ENCODE measurements at places on chromosomes 13 and 19.

- no peak for DNase-seq
These were observed 127.6 kb upstream of the GPC6 start for GRCh38 chr13:93098972-93099371.

GRCh38 chr13:31887286-31887685 is 144.3 kb upstream of the FRY start:
- DNase-seq = no peak

DNA sequence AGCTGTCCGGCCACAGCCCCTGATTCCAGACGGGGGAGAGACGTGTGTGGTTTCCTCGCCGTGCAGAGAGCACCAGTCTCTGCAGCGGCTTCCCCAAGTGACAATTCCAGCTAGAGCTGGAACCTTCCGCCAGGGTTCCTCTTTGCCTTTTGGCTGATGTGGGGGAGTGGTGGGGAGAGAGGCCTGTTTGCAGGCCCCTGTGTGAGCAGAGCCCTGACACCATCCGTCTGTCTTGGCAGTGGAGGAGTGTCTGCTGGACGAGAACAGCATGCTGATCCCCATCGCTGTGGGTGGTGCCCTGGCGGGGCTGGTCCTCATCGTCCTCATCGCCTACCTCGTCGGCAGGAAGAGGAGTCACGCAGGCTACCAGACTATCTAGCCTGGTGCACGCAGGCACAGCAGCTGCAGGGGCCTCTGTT is 25.0 kb downstream of the LAMP1 start:
- no peak for DNase-seq

DNA sequence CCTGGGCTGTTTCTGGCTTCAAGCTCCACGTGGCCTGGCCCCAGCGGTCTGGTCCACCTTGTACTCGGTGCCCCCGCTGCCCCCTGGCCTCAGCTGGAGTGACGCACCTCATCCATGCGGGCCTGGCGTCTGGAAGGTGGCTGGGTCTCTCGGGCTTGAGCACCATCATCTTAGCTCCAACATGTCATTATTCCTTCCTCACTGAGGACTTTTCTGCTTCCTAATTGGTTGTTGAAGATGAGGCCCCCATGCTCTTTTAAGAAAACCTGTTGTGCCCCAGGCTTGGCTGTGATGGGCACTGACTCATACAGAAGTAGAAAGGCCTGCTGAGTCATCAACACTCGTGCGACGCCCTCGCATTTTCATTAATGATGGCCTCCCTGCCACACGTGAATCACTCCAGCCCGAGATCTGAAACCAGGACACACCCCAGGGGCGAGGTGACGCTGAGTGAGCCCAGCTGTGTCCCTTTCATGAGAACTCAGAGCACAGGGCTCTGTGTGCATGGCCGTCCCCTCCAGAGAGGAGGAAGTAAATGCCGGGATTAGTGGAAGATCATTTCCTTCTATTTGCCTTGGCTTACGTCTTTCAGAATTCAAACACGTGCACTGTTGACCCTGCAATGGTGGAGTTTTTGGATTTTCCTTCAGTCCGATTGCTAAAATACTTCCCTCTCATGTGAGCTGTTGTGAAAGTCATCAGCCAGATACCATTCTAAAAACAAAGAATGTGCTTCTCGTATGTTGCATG is 14.0 kb upstream of the GJA3 start:
- peak; percentile 60 for DNase-seq

DNA sequence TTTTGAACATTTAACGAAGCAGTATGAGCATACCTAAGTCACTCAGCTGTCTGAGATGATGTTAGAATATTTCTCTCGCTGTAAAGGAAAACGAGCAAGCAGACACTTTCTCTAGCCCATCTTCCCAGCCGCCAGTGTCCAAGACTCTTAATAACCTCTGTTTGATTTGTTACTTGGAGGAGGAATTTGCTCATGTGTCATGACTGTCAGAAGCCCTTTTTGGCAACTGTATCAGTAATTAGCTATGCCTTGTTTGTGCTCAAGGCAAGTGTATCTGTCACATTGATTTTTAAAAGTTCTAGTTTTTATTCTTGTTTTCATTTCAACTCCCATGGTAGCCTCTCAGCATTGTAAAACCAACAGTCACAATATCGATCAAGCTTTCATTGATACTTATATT is 828.4 kb upstream of the SLC10A2 start:
- DNase-seq = no peak

DNA sequence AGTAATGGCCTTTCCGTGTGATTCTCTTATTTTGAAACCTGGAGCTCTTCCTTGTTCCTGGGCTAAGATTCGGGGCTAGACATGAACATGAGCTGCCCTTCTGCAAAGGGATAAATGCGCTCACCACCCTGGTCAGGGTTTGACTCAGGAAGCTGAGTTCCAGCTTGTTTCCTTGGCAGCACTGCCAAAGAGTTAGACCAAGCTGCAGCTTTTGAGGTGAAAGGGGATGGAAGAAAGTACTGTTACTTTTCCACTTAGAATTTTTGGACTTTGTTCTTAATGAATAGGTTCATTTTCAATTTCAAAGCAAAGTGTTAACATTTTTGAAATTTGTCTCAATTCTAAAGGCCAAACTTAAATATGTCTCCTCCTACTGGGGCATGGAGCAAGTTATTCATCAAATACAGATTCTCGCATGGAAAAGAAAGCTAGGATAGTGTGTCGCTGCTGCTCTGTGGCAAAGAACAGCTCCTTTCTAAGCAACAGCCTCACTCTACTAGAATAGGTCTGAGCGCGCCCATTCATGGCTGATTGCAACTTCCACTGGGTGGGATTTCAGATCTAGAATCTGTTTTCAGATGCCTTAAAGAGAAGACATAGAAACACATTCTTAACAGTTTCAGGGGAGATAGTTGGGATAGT is 2.2 kb downstream of the RGCC start:
- no peak for DNase-seq

- DNase-seq = no peak
These were observed 2.4 kb upstream of the SIX5 start for GRCh38 chr19:45771311-45771933.

DNA sequence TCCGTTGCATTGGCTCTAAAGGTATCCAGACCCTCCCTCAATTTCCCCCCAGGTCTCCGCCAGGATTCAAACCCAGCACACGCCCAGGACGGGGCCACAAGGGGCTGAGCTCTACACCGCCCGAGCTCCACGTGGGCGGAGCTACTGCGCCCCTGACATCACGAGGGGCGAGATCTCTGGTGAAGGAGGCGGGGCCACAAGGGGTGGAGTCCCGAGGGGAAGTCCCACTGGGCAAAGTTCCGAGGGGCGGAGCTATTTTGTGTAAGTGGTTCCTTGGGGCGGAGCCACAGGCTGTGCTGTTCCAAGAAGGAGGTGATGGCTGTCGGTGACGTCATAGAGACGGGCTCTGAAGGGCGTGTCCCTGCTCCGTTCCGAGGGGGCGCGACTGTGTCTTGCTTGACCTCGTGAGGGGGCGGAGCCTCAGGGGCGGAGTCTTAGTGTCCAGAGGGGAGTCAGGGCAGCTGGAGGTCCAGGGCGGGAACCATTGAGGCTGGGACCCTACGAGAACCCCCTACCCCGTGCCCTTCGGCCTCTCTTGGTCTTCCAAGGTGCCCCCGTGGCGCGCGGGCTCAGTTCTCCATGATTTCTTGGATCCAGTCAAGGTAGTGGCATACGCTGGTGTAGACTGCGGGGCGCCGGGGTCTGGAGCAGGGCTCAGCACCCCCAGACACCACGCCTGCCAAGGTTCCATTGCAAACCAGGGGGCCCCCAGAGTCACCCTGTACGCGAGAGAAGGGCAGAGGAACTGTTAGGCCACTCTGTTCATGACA is 1.3 kb upstream of the KLK8 start:
- DNase-seq = no peak

- DNase-seq = peak; percentile 30
These were observed 991 bp downstream of the ABHD17A start for GRCh38 chr19:1884291-1884718.

DNA sequence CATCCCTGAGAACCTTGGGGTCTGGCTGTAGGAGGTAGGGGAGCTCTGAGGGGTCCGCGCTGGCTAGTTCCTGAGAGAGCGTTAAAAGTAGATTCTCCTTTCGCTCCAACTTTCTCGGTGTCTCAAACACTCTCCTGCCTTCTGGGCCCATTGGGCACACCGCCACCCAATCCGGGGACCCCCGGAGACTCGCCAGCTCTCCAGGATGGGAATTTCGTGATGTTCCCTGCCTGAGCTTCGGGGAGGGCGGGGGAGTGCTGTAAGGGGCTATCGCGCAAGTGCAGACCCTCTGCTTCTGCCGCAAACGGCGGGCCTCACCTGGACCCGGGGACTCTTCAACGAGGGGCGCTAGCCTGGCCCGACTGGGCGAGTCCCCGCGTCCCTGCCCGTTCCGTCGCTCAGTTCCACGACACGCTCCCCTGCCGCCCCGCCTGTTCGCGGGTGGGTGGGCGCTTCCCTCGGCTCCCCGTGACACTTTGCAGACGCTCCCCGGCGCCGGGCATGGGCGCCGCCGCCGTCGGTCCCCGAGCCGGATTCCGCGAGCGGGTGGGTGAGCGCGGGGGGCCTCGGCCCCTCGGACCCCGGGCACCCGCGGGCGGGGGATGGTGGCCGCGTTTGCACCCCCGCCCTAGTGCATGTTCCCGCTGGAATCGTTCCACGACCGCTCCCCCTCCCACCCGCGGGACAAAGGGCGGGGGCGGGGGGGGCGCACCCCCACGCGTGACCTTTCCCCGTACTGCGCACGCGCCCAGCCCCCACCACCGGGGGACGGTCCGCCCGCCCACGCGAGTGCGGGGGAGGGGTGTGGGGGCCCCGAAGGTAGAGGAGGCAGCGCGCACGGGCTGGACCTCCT is at the start of gene CCDC106:
Gene CCDC106 (plus strand): TSS at position 481 of the 853 bp plus-strand sequence. CDS start 835 bp downstream, outside the sequence.
- peak; percentile 86 for DNase-seq

GRCh38 chr19:12847159-12848139 is 9.1 kb downstream of the MAST1 start:
- DNase-seq = peak; percentile 87

GRCh38 chr13:105196052-105196451 is 1339.4 kb downstream of the EFNB2 start:
- DNase-seq = no peak

DNA sequence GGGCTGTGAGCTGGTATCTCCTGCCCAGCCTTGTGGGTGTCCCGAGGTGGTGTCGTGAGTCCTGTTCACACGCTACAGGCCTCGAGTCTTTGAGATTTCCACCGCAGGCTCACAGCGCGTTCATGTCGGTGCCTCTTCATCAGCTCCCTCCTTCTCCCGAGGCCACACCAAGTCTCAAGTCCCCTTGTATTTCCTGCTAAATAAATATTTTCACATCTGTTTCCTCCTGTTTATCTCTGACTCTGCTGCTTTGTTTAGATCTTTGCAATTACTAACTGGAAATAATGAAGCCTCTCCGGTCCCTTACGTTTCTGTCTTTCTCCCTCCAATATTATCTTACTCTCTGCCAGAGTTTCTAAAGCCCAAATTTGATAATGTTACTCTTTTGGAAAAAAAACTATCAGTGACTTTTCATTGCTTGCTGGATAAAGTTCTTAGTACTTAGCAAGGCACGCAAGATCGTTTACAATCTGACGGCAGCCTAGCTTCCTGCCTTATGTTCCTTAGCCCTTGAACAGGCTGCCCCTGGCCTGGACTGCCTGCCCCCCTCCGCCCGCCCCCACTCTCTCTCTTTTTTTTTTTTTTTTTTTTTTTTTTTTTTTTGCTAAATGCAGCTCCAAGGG is 130.5 kb upstream of the RNF113B start:
- no peak for DNase-seq

DNA sequence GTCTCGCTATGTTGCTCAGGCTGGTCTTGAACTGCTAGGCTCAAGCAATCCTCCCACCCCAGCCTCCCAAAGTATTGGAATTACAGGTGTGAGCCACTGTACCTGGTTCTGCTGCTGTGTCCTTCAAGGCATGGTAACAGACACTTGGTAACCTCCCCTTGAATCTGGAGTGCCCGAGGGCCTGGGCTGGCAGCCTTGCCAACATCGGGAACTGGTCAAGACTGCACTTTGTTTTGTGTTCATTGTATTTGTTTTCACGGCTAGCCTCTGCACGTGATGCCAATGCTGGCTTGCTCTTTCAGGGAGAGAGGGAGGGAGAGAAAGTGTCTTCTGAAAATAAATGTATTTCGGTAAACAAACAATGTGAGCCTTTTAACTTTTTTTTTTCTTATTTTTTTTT is 12.0 kb downstream of the CERS4 start:
- no peak for DNase-seq

- DNase-seq = no peak
These were observed 19.4 kb upstream of the GSX1 start for GRCh38 chr13:27772651-27773425.

DNA sequence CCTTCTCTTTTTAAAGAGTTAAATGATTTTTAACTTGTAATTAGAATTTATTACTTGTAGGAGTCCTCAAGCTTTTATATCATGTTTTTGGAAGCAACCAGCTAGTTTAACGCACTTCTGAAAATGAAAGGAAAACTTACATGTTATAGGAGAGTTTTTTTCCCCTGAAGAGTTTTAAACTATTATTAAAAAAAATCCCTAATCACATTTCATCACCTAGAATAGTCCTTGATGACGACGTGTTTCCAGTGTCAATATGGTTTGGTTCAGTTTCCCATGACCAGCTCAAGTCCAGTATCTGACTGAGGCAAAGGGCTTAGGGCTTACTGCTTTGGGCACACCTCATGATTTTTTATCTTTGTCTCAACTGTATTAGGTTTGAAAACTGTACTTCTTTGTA is 36.0 kb downstream of the URI1 start:
- no peak for DNase-seq

GRCh38 chr13:50141375-50141975 is 126.2 kb downstream of the KCNRG start:
- no peak for DNase-seq

DNA sequence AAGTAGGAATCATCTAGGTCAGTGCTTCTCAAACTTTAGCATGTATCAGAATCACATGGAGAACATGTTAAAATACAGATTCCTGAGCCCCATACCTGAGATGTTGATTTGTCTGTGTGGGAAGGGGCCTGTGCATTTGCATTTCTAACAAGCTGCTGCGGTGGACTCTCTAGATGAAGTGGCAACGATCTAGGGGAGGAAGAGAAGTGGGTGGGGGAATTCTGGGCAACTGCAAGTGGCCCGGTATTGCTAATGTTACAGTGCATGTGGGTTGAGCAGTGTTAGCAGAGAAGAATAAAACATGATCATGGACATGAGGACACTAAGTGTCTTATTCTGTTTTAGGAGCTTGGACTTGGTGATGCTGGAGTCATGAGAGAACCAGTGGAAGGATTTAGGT is 329.0 kb downstream of the OLFM4 start:
- no peak for DNase-seq

DNA sequence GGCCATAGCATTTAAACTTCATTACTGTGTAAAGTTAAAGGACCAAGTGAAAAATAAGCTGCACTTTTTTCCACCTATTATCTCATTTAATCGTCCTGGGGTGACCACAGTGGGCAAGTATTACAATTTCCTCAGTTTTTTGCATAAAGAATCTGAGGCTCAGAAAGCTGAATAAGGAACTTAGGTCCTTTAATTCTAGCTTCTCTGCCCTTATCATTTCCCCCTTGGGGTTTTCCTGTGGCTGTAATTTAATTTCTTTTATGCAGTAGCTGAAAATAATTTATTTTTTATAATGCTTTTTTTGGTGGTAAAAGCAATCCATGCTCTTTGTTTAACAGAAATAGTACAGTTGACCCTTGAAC is 59.8 kb upstream of the RCBTB2 start:
- DNase-seq = no peak

GRCh38 chr19:18644196-18645034 is 7.6 kb downstream of the KLHL26 start:
- DNase-seq = peak; percentile 59

GRCh38 chr19:49937750-49938381 is 8.6 kb upstream of the NUP62 start:
- peak; percentile 82 for DNase-seq

GRCh38 chr13:32224916-32225315 is 90.2 kb downstream of the ZAR1L start:
- DNase-seq = no peak

GRCh38 chr19:39098365-39099269 is 14.4 kb downstream of the ACP7 start:
- no peak for DNase-seq

GRCh38 chr19:17021328-17021727 is 5.3 kb downstream of the CPAMD8 start:
- no peak for DNase-seq

Measured in B cell (primary cell).